ENCODE measurements at places on chromosomes 6 and 20. TPM values are rescaled to one million over a fixed set of nuclear protein-coding genes. Genes with fewer than 3 reads are reported as not detected.

Gene BMP2
- 5.0 TPM for total RNA-seq

Gene PXMP4
- 5.1 TPM for total RNA-seq

Gene TTBK1
- under 0.01 TPM for total RNA-seq

Gene BANF2
- total RNA-seq: not detected

Measured in uterine smooth muscle cell (primary cell).